ENCODE measurements at places on chromosomes 5 and 9.

DNA sequence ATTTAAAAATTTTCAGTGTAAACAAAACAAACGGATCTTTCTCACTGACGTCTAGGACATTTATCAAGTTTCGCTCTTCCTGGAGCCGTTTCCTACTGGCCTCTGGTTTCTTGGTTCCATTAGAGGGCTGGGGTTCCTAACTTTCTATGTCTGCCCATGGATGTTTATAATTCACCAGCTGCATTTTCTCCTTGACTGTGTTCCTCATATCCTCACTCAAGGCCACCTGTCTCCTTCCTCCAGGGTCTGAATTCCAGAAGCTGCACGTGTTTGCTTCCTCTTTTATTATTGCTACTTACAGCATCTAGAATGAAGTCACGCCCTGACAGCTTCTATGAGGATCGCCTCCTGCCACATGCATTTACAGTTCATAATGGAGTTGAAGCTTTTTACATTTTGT, 74.1 kb upstream of the BASP1 start:
- no peak for DNase-seq

- peak; percentile 33 for DNase-seq
Measured at GRCh38 chr9:36037549-36038122, 923 bp downstream of the RECK start.

GRCh38 chr5:54463713-54464112, 8.2 kb downstream of the HSPB3 start:
- no peak for DNase-seq

DNA sequence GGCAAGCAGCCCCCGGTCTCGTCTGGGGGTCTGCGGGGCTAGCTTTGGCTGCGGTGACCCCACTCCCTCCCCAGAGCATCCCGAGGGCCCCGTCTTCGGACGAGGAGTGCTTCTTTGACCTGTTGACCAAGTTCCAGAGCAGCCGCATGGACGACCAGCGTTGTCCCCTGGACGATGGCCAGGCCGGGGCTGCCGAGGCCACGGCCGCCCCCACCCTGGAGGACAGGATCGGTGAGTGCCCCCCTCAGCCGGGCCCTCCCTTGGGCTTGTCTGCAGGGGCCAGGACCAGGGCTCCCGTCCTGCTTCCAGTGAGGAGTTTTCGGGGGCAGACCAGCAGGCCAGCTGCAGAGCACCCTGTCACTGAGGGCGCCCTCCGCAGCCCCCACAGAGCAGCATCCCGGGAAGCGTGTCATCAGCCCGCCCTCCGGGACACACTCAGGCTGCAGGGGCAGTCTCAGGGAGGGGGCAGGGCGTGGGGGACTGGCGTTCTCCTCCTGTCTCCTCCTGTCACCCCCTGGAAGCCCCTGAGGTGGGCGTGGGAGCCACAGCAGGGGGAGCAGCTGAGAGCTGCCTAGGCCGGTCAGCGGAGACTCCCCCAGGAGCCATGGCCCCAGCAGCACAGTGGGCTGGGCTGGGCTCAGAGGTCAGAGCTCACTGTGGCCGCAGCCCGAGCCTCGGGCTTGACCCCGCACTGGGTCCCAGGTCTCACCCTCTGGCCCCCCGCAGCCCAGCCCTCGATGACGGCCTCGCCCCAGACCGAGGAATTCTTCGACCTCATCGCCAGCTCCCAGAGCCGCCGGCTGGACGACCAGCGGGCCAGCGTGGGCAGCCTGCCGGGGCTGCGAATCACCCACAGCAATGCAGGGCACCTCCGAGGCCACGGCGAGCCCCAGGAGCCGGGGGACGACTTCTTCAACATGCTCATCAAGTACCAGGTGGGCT, 7.7 kb downstream of the DNLZ start:
- no peak for DNase-seq

DNA sequence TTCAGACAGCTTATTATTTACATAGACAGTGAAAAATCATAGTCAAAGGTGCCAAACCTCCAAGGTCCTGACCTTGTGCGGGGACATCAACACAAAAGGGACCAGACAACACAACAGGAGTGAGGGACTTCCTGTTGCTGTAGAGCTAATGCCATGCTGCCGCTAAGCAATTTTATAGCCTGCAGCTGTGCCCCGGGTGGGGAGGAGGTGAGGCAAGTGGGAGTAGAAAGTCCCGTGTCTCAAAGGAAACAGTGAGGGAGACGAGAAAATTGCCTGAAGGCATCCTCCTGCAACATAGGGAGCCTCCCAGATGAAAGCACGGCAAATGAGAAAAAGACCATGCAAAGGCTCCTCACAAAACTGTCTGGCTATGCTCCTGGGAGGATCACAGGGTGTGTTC, 58.8 kb downstream of the CAAP1 start:
- DNase-seq, result no peak

DNA sequence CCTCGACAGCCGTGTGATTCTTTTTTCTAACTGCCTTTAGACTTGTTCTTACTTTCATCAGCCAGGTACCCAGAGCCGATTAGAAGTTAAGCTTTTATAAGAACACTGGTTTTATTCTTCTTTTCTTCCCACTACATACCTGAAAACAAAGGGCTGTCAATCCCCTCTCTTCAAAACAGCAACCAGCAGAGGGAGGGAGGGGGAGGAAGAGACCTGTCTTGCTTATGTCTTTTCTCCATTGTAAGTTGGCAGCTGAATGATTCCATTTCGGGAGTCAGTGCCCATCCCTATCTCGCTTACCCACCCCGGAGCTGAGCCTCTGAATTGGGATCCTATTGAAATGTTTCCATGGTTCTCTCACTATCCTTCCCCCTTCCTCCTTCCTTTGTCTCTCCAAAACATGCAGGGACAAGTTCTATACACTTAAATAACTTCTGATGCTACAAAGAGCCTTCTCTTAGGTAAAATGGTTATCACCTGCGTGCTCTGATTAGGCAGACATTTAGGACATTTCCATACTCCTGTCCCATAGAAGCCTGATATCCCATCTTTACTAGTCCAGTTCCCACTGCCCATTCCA, 83.9 kb upstream of the WWC1 start:
- no peak for DNase-seq

GRCh38 chr5:157845914-157846598, 12.9 kb downstream of the CLINT1 start:
- no peak for DNase-seq

GRCh38 chr9:7899753-7900152, 100.2 kb upstream of the DMAC1 start:
- no peak for DNase-seq

DNA sequence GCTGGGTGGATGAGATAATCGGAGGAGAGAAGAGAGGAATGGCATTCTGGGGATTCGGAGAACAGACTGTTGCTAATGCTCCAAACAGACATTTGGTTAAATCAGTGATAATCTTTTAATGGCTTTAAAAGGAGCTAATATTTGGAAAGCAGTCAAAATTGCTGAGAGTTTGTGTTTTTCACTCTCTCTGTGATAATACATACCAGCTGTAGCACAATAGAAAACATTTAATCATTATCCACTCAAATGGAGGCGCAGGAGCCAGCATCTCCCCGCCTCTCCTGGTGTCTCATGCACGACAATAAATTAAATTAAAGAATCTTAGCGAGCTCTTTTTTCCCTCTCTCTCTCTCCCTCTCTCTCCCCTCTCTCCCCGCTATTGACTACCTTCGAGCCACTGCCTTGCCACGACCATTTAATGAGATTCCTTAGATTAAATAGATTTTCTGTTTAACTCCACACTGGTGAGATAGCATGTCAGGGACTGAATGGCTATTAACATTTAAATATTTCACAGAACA, 268.6 kb upstream of the MVB12B start:
- no peak for DNase-seq

- DNase-seq, result no peak
Measured at GRCh38 chr5:33362915-33363314, 77.8 kb upstream of the TARS1 start.

DNA sequence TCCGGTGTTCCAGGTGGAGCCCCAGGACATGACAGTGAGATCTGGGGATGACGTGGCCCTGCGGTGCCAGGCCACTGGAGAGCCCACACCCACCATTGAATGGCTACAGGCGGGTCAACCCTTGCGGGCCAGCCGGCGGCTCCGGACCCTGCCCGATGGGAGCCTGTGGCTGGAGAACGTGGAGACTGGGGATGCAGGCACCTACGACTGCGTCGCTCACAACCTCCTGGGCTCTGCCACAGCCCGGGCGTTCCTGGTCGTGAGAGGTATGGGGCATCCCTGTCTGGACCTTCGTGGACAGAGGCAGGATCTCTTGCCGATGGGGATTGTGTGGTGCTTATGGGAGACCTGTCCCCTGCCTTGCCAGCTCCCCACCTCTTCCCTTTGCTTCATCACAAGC, 26.0 kb upstream of the ASS1 start:
- no peak for DNase-seq

- DNase-seq, result peak; percentile 40
Measured at GRCh38 chr5:154892369-154892771, 33.9 kb downstream of the CNOT8 start.

GRCh38 chr5:81579262-81579924, 171.5 kb downstream of the SSBP2 start:
- DNase-seq, result no peak

DNA sequence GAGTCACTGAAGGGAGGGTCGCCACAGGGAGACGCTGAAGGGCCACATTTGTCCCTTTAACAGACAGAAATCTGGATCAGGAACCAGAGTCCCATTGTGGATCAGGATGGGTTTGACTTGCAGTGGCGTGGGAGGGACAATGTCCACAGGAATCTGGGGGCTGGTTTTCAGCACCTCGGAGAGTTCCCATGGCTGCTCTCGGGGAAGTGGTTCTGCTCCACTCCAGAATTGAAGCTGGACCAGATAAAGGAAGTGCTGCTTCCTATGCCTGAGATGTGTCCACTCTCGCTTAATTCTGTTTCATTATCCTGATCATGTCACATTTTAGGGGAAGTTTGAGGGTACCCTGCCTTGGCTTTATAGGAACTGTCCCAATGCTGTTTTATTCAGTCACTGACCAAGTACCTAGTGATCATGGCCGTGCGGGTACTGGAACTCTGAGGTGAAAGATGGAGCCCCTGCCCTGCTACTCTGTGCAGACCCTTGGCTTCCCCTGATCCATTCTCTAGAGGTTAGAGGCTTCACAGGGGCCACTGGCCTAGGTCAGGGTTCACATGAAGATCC, 28.7 kb downstream of the ENHO start:
- peak; percentile 5 for DNase-seq

GRCh38 chr5:51604324-51604723, 221.1 kb downstream of the ISL1 start:
- no peak for DNase-seq

DNA sequence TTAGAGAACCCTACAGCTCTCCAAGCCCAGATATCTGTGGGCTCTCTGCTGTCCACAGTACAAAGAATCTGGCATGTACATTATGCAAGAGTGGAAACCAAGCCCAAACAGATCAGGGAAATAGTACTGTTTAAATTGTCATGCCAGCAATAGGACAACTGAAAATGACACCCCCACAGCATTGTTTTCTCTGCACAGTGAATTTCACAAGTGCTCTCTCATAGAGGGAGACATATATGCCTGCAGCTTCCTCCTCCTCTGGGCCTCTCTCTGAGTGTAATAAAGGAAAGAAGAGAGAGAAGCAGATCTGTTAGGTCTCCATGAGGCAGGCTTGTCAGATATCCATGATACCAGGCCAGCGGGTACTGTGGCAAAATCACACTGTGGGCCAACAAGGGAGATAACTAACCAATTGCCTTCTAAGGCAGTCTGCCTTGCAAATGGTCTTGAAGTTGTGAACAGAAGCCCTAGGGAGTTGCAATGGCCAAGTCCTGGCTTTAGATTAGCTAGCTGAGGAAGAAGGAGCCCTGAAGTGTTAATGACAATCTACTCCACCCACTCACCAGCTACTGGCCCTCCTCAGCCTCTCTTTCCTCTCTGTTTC, 54.4 kb upstream of the JMY start:
- DNase-seq, result no peak

GRCh38 chr5:67405755-67406154, 209.2 kb upstream of the CD180 start:
- no peak for DNase-seq

GRCh38 chr9:111959468-111960359, 63.1 kb downstream of the UGCG start:
- peak; percentile 95 for DNase-seq

- DNase-seq, result no peak
Measured at GRCh38 chr5:34667705-34668104, 11.6 kb downstream of the RAI14 start.

DNA sequence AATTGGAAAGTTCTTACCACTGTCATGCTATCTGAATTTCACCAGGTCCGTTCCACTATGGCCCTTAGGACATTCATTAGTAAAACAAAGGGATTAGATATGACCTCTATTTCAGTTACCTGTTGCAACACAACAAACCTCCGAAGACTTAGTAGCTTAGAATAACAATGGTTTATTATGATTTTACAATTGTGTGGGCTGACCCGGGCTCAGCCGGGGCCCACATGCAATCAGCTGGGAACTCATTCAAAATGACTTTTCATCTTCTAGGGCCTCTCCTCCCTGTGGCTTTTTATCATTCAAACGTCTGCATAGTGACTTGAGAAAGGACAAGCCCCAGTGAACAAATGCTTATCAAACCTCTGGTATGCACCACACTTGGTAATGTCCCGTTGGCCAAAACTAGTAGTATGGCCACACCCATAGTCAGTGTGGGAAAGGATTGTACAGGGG, 2.3 kb upstream of the FBXW11 start:
- no peak for DNase-seq

GRCh38 chr5:93100976-93101375, 480.0 kb downstream of the NR2F1-AS1 start:
- DNase-seq, result no peak

- DNase-seq, result no peak
Measured at GRCh38 chr5:158816011-158816696, 283.6 kb downstream of the EBF1 start.

DNA sequence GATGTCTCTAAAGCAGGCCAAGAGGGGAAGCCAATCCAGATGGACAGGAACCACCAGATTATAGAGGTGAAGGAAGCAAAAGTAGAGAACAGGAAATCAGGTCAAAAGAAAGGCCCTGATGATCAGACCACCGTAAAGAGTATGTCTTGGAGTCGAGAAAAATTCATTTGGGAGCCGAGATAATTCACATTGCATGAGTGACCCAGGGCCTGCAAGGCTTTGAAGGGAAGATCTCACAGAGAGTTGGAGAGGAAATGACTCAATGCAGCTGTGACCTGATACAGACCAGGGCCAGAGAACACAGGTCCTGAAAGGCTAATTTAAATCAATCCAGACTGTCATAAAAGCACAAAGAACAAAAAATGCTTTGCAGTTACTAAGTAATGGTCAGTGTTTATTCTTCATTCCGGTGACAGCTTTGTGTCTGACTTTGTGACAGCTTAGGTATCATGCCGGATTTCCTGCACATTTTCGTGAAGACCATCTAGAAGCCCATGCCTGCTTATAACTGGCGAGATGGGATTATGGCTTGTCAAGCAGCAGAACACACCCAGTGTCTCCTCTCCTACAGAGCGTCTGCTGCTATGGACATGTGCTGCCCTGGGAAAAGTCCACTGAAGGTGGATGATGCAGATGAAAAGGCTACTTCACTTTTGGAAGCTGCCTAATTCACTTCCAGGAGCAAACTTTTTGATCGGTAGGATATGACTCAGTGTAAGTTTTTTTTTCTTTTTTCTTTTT, 5.8 kb upstream of the ACTBL2 start:
- peak; percentile 83 for DNase-seq

DNA sequence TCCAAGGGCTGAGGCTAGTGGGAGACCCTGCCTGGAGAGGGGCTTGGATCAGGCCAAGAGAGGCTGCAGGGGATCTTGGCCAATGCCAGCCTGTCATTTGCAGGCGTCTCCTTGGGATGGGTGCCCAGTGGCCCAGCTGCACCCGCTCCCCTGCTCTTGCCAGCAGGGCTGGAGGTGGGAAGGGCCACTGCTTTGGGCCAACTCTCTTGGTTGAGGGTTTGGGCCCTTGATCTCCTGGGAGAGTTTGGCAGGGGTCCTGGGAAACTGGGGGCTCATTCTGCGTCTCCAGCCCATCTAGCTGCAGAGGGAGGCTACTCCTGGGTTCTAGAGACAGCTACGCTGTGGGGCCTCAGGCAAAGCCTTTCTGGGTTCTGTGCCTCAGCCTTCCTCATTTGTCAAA, 10.5 kb downstream of the PSD2 start:
- no peak for DNase-seq

All from HT1080 (cell line).